Activated T-helper 1 cell treated with anti-CD3 and anti-CD28 coated beads, Interleukin-12 subunit alpha, Interleukin-12 subunit beta, Interleukin-2, Interleukin-4 antibody, amounts not matched to agents 30 ng/mL and 10 ng/mL and 1 ng/mL, durations not matched to agents 14 hours and 24 hours and 36 hours (primary cell): ENCODE measurements at places on chromosomes 6 and 20. TPM values are rescaled to one million over a fixed set of nuclear protein-coding genes. Genes with fewer than 3 reads are reported as not detected.

The CALHM6 gene
- total RNA-seq = 27.7 and 29.2 TPM in 2 replicates

The EYA4 gene
- total RNA-seq = not detected in 2 replicates

DNA sequence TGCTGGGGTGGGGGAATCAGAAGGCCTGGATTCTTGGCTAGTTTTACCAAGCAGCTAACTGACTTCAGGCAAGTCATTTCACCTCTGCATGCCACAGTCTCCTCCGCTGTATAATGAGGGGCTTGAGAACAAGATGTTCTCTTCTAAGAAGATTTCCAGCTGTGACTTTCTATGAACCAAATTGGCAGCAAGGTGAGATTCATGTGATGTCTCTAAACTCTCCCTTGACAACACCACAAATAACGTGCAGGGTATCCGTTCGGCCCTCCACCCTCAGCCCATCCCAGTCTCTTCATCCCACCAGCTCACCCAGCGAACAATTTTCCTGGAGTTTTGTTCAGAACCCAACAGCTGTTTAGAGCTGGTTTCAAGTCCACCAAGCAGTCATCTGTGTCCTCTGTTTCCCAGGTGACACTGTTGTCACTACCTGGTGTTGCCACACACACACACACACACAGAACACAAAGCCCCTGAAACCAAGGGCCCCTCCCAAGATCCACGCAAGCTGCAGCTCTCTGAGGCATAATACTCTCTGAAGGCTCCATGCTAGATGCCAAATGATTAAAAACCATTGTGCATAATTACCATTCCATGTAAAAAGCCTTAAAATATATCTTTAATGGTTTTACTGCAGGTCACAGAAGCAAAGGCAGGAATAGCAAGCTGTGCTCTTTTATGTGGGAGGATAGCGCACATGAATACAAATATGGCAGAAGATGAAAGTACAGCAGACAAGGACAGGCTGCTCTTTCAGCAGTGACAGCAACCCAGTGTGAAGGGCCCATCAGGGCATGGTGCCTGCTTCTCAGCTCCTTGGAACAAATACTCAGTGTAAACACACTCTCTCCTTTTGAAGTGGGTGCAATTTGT, 48.2 kb downstream of the ARHGAP18 start:
- H3K4me3 ChIP-seq = no peak overlapping the region
- H3K27me3 ChIP-seq = no peaks in the 10 kb centered on the region
- DNase-seq = no peak
- H3K27ac ChIP-seq = no peak overlapping the region

DNA sequence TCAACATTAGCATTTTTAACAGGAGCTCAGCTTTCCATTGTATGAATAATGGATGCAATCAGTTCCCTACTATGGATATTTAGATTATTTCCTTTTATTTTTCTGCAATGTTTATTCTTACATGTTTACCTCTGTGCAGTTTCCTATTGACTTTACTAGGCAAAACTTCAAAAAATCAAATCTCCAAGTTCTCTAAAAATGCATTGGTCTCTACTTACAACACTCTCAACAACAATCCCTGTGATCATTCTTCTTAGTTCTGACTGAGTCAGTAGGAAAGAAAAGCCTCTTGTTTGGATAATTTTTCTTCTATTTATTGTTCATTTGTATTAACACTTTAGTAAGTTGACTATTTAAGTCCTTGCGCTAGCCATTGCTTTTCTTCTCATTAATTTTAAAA, 126.1 kb downstream of the KIF13A start:
- H3K27me3 ChIP-seq = peaks cover 14% of the 10 kb centered on the region
- DNase-seq = no peak
- no peaks in the 10 kb centered on the region for H3K4me1 ChIP-seq
- H3K36me3 ChIP-seq = no peaks in the 10 kb centered on the region
- H3K27ac ChIP-seq = no peak overlapping the region

DNA sequence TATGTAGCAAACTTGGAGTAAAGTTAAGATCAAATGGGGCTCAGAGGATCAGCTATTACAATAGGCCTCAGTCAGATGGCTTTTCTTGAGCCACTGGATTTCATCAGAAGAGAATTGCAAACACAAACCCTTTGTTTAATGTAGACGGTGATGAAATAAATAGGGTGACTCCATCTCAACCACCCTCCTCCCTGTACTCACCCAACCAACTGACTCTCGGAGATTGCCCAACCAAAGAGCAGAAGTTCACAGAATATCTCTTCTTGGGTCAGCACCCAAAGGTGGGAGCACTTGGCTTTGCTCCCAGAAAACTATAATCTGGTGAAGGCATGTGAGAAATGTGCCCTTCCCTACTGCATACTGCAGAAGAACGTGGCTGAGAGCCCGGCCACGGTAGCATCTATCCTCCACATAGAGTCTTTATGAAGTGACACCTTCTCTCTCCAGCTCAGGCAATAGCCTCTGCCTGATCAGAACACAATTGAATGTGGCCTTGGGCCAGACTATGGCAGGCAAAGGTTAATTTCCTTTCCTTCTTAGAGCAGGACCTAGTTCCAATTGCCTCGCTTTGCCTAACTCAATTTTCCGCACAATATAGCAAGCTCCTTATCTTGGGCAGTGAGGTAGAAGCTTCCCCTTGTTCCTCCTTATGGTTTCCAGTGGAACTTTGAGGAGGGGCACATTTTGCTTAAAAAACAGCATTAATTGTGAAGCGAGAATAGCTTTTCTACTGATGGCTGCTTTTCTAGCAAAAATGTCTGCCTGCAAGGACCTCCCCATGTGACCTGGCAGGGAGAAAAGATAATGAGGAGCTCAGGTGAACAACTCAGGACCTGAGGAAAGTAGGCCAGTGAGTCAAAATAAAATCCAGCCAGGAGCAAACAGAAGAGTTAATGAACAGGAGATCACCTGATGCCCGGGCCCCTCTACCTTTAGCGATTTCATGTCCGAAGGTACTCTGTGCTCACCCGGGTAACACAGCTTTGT, 79.4 kb downstream of the GFOD1 start:
- no peaks in the 10 kb centered on the region for H3K4me1 ChIP-seq
- no peak overlapping the region for H3K27ac ChIP-seq
- H3K27me3 ChIP-seq = peaks cover 4% of the 10 kb centered on the region
- H3K4me3 ChIP-seq = no peak overlapping the region
- no peaks in the 10 kb centered on the region for H3K36me3 ChIP-seq

- H3K36me3 ChIP-seq = no peaks in the 10 kb centered on the region
- H3K27me3 ChIP-seq = no peaks in the 10 kb centered on the region
- no peak overlapping the region for H3K27ac ChIP-seq
- no peak overlapping the region for H3K4me3 ChIP-seq
These were observed 219.8 kb downstream of the HIVEP2 start for GRCh38 chr6:142725024-142725770.

- no peaks in the 10 kb centered on the region for H3K36me3 ChIP-seq
- peaks cover 62% of the 10 kb centered on the region for H3K4me1 ChIP-seq
- no peak for DNase-seq
- no peak overlapping the region for H3K27ac ChIP-seq
- H3K4me3 ChIP-seq = no peak overlapping the region
These were observed 5.8 kb downstream of the TBPL1 start for GRCh38 chr6:133958791-133959190.

- H3K27ac ChIP-seq = no peak overlapping the region
- H3K27me3 ChIP-seq = no peaks in the 10 kb centered on the region
- DNase-seq = no peak
- H3K36me3 ChIP-seq = peaks cover 17% of the 10 kb centered on the region
These were observed 84.3 kb downstream of the CTNNBL1 start for GRCh38 chr20:37777988-37778659.
